ENCODE measurements at places on chromosomes 3 and 15.

- no peak for DNase-seq
Observed at GRCh38 chr3:170513642-170514041, 72.2 kb downstream of the SLC7A14 start.

GRCh38 chr15:34248190-34248589 is 23.4 kb downstream of the EMC4 start:
- DNase-seq: no peak

- DNase-seq: no peak
Observed at GRCh38 chr3:98536456-98537017, 4.8 kb downstream of the GPR15 start.

GRCh38 chr3:145899241-145899640 is 261.7 kb downstream of the PLOD2 start:
- no peak for DNase-seq

- no peak for DNase-seq
Observed at GRCh38 chr15:23073890-23074646, 34.7 kb upstream of the TUBGCP5 start.

GRCh38 chr15:73156431-73157191 is 104.3 kb downstream of the NEO1 start:
- no peak for DNase-seq

DNA sequence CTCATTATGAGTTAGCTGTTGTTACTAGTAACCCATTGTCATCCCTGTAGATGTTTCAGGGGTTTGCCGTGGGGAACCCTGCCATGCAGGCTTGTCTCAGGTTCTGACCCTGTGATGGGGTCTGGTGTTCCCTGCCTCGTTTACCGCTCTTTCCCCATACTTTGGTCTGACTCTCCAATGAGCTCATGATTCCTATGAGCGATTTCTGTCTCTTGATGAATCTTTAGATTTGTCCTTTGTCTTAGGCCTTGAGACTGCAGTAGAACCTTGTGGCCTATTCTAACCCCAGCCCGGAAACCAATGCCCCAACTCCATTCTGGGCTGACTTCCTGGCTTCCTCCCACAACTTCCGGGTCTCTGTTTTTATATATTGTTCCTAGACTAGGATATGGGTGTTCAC is 11.3 kb upstream of the IQGAP1 start:
- no peak for DNase-seq

GRCh38 chr3:158845765-158846350 is 44.0 kb downstream of the MFSD1 start:
- peak; percentile 70 for DNase-seq

- no peak for DNase-seq
Observed at GRCh38 chr15:41567862-41568261, 8.8 kb downstream of the TYRO3 start.

DNA sequence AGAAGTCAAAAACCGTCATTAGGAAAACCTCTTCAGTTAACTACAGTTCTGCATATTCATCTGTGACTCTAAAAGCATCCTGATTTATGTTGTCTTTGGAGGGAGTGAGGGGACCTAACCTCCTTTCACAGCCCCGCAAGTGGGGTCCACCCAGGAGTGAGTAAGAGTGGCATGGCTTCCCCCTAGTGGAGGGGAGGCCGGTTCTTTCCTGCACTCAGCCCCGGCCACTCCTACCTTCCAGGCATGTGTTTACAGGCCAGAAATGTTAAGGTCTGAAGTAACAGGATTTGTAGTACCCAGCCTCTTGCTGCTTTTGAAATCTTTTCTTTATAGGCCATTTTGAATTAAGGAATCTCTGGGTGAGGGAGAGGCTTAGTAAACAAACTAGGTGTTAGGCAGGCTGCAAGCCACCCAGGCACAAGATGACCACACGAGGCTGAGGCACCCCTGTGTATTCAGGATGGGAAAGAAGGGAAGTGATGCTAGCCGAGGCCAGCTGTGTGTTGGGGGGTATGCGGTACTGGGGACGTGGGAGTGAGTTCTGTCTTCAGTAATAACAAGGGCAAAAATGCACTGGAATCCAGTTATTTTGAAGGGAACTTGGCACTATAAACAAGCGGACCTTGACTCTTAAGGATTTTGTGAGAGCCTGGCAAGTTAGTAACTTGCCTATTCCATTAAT is 50.5 kb downstream of the CTDSPL start:
- DNase-seq: no peak

- DNase-seq: no peak
Observed at GRCh38 chr3:188390343-188390718, 236.4 kb downstream of the LPP start.

DNA sequence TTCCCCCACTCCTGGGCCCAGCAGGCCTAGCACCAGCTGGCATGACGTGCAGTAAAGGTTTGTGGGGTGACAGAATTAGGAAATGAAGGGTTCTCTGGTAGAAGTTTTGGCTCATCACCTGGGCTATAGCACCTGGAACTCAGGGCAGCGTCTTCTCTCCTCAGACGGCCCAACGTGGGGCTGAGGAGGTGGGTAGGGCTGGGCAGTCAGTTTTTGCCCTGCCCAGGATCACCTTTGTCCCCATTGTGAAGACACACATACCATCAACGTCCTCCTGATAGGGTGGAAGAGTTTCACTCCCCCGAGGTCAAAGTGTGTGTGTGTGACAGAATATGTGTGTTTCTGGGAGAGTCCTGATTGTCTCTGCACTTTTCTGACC is 12.1 kb downstream of the KBTBD13 start:
- DNase-seq: no peak

DNA sequence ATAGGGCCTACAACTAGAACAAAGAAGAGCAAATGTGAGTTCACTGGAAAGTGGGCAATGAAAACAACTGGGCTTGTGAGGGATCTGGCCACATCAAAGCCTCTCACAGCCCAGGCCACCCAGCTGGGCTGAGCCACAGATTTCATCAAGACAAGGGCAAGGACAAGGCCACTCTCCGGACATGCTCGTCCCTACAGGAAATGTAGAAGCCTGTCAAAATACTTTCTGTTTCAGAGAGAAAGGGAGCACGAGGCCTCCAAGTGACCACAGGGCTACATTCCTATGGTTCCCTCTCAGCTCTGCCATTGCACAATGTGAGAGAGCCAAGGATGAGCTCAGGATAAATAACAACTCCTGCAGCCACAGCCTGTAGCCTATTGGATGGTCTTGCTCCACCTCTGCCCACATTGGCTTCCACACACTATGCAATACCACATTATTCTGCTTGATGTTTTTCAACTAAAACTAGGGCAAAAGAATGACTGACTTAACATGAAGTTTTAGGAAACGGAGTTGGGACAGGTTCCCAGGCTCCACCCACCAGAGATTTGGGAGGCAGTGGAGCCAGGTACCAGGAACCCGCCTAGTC is 12.1 kb downstream of the TBC1D2B start:
- peak; percentile 98 for DNase-seq

DNA sequence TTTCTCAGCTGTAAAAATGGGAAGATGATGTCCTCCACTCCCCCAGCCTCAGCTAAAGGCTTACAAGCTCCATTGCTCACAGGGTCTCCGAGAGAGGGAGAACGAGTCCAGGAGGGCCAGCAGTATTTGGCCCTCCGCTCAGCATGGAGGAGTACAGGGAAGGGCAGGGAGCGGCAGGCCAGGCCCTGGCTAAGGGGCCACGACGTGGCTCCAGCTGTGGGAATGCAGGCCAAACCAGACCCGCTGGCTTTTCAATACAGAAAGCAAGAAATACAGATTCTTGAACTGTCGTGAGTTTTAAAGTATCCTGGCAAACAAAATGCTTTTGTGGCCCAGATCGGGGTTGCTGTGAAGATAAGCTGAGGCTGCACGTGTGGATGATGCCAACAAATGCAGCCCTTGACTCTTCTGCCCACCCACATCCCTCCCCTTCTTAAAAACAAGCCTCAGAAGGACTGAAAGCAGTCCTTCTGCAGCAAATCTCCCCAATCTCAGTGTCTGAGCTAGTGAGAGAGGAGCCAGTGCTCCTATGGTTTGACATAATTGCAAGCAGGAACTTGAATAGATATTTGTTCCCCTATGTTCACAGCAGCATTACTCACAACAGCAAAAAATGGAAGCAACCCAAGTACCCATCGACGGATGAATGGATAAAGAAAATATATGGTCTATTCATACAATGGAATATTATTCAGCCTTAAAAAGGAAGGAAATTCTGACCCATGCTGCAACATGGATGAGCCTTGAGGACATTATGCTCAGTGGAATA is 18.5 kb upstream of the FBLN2 start:
- no peak for DNase-seq

DNA sequence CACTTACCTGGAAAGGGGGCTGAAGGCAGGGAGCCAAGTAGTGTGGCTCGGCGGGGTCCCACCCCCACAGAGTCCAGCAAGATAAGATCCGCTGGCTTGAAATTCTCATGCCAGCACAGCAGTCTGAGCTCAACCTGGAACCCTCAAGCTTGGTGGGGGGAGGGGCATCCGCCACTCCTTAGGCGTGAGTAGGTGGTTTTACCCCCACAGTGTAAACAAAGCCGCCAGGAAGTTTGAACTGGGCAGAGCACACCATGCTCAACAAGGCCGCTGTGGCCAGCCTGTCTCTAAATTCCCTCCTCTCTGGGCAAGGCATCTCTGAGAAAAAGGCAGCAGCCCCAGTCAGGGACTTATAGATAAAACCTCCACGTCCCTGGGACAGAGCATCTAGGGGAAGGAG is 156.3 kb downstream of the KBTBD8 start:
- DNase-seq: no peak

GRCh38 chr3:46863261-46863782 is at the start of gene MYL3:
TSS of gene MYL3 (minus strand) at chr3:46863444. CDS start at chr3:46863390, 54 bp downstream.
- DNase-seq: no peak

- DNase-seq: peak; percentile 70
Observed at GRCh38 chr3:123546133-123546755, 38.6 kb downstream of the HACD2 start.

GRCh38 chr3:100857863-100858262 is 135.4 kb downstream of the ABI3BP start:
- DNase-seq: no peak

DNA sequence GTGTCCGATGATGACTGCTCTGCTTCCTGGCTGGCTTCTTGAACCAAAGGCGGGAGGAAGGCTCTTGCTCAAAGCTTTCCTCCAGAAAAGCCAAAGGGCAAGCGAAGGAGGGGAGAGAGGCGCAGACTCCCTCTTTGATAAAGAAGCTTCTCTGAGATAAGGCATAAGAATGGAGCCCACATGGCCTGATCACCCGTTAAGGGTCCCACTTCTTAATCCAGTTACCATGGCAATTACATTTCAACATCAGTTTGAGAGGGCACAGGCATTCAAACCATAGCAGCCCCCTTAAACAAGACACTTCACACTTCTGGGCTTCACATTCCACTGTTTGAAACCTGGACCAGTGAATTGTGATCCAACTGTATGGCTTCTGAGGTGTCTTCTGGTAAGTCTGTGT is 8.0 kb downstream of the ABHD17C start:
- no peak for DNase-seq

GRCh38 chr15:54820811-54821210 is 375.9 kb downstream of the RSL24D1 start:
- no peak for DNase-seq

DNA sequence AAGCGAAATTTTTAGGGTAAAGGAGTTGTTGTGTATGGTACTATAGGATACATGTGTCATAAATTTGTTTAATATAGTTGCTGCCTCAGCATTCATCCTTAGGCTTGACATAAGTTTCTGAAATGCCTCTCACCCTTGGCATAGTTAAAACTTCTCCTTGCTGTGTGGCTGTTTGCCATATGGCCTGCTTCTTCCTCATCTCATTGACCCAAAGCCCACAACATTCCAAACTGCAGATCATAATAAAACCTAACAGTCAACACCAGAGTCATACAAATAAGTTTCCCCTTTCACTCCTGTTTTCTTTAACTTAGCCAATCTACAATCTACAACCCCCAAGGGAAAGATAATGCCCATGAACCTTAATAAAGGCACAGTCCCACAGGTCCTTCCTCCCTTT is 136.6 kb downstream of the TMCC1 start:
- DNase-seq: no peak

GRCh38 chr3:195873281-195873887 is 35.0 kb downstream of the TNK2 start:
- no peak for DNase-seq

- no peak for DNase-seq
Observed at GRCh38 chr3:20589275-20589674, 403.3 kb upstream of the SGO1 start.

DNA sequence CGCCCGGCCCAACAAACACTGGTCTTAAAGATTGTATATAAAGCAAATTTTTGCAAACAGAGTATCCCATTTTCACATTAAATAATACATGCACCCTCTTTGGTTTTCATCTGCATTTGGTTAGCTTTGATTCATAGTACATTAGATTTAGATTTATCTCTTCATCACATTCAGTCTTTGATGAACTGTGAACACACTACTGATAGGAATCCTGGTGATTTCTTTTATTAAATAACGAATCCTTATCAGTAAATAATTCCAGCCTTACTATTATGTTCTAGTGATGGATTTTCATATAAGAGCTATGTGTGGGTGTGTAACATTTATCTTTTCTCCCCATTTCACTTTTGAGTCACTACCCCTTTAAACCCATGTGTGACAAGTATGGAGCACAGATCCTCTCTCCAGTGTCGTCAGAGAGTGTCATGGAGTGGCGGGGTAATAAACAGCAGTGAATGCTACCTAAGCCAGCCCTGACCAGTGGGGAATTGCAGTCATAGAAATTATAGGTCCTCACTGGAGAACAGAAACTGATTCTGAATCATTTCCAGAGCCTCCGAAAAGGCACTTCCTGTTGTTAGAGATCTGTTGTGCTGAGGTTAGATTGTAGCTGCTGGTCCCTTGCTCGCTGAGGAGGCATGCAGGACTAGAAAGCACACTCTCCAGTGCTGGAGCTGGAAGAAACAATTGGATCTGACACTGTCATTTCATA is 22.0 kb downstream of the SLC7A14 start:
- DNase-seq: peak; percentile 87

DNA sequence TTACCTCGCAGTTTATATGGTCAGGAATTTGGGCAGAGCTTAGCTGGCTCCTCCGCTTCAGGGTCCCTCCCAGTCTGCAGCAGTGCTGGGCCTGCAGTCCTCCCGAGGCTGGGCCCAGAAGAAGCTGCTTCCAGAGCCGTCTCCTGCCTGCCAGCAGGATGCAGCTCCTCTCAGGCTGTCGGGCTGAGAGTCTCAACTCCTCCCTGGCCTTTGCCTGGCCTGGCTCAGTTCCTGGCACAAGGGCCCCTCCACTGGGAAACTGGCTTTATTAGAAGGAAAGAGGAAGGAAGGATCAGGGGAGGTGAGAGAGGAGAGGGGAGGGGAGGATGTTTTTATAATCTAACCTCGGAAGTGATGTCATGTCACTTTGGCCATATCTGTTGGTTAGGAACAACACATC is 72.8 kb downstream of the GABRG3 start:
- no peak for DNase-seq

GRCh38 chr15:66386204-66387123 is at the start of gene MAP2K1:
TSS of gene MAP2K1 (plus strand) at chr15:66386912. CDS start at chr15:66387348, 436 bp downstream.
- DNase-seq: peak; percentile 96

Measured in ELR (cell line).